NCI-H1092 (cell line): ENCODE measurements at places on chromosomes 3 and 15.

DNA sequence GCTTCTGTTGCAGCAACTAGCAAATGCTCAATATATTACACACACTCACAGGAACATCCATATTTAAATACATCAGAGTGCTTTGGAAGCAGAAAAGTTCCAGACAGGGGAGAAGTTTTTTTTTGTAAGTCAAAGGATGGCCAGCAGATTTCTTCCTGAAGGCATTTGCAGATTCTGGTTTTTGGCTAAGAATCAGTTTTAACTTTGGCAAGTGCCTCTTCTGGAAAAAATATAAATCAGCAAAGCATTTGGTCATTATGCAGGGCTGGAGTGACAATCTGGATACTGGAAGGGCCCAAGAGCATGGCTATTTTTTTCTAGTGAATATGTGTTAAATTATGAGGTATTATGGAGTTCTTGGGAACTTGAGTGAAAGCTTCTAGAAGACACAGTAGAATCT is 495.3 kb upstream of the ARPP21 start:
- DNase-seq, result no peak

- no peak for DNase-seq
Measured at GRCh38 chr15:41333026-41333562, 413 bp downstream of the NUSAP1 start.

DNA sequence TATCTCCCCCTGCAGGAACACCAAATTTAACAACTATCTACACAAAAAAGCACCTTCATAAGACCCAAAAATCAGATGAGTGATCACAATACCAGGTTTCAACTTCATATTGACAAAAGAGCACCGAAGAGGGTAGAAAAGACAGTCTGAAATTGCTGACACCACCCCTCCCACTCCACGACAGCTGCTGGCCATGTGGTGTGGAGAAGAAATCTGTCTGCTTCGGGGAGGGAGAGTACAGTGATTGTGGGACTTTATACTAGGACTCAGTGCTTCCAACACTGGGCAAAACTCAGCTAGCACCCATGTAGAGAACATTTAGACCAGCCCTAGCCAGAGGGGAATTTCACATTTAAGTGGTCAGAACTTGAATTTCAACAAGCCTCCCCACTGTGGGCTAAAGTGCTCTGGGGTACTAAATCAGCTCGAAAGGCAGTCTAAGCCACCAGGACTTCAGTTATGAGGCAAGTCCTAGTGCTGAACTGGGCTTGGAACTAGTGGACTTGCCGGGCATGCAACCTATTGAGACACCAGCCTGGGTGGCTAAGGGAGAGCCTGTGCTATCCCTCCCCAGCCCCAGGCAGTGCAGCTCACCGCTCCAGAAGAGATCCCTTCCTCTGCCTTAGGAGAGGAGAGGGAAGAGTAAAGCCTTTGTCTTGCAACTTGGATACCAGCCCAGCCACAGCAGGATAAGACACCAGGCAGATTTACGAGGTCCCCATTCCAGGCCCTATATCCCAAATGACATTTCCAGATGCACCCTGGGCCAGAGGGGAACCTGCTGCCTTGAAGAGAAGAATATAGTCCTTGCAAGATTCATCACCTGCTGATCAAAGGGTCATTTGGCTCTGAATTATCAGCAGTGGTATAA is 44.6 kb upstream of the POU1F1 start:
- DNase-seq, result no peak

DNA sequence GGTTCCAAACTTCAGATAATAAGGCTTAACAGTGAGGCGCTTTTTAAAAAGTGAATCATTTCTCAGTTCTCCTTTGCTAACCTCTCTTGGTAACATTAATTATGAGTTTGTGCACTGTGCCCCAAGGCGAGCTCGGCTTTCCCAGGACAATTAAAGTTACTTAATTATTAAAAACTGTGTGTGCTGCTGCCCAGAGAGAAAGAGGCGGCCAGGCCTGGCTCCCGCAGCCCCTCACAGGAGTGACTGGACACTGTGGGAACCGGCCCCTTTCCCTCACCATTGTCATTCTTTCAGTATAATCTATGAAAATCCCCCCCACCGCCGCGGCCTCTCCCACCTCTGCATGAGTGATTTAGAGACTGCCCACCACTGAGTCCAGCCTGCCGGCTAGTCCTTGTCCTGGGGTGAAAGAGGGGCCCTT is 43.1 kb upstream of the HES1 start:
- no peak for DNase-seq

GRCh38 chr3:144055604-144056003 is 84.0 kb downstream of the DIPK2A start:
- DNase-seq, result no peak
